CD4-positive, alpha-beta T cell treated with Interferon gamma for 1 hour (primary cell): ENCODE measurements at places on chromosomes 7 and 10.

- no peak for DNase-seq
These were observed 171.0 kb upstream of the SEMA3E start for GRCh38 chr7:83819911-83820310.

DNA sequence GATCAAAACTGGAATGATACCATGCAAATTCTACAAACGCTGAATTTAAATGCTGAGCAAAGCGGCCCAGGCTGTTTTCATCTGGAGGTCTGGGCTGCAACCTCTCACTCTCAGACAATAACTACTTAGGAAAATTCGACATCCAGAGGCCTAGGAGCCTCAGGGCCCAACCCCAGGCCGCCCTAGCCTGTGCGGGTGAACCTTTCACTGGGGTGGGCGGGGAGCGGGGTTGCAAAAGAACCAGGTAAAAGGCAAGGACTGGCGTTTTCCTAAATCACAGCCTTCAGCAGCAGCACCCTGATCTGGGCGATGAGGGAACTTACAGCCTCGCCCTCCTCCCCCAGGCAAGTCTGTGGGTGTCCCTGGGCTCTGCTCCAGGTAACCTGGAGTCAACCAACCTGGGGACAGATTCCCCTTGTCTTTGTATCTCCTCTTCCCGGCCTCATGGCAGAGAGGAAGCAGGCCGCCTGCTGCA, 33.4 kb downstream of the CALML5 start:
- no peak for DNase-seq

GRCh38 chr7:78130446-78131215, 332.1 kb downstream of the PHTF2 start:
- no peak for DNase-seq

GRCh38 chr7:99910976-99911375, 8.4 kb downstream of the TRIM4 start:
- no peak for DNase-seq

GRCh38 chr7:122626785-122627184, 72.1 kb downstream of the RNF133 start:
- no peak for DNase-seq

GRCh38 chr10:113557424-113557862, 4.6 kb downstream of the HABP2 start:
- DNase-seq: no peak

GRCh38 chr10:104540181-104540580, 100.9 kb upstream of the SORCS3 start:
- no peak for DNase-seq

DNA sequence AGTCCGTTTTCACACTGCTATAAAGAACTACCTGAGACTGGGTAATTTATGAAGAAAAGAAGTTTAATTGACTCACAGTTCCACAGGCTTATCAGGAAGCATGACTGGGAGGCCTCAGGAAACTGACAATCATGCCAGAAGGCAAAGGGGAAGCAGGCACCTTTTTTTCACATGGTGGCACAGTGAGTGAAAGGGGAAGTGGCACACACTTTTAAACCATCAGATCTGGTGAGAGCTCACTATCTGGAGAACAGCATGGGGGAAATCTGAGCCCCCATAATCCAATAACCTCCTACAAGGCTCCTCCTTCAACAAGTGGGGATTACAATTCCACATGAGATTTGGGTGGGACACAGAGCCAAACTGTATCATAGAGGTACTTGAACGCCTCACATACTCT, 30.0 kb downstream of the AGR3 start:
- peak; percentile 49 for DNase-seq

GRCh38 chr7:100570954-100571828, 2.5 kb downstream of the SAP25 start:
- no peak for DNase-seq

DNA sequence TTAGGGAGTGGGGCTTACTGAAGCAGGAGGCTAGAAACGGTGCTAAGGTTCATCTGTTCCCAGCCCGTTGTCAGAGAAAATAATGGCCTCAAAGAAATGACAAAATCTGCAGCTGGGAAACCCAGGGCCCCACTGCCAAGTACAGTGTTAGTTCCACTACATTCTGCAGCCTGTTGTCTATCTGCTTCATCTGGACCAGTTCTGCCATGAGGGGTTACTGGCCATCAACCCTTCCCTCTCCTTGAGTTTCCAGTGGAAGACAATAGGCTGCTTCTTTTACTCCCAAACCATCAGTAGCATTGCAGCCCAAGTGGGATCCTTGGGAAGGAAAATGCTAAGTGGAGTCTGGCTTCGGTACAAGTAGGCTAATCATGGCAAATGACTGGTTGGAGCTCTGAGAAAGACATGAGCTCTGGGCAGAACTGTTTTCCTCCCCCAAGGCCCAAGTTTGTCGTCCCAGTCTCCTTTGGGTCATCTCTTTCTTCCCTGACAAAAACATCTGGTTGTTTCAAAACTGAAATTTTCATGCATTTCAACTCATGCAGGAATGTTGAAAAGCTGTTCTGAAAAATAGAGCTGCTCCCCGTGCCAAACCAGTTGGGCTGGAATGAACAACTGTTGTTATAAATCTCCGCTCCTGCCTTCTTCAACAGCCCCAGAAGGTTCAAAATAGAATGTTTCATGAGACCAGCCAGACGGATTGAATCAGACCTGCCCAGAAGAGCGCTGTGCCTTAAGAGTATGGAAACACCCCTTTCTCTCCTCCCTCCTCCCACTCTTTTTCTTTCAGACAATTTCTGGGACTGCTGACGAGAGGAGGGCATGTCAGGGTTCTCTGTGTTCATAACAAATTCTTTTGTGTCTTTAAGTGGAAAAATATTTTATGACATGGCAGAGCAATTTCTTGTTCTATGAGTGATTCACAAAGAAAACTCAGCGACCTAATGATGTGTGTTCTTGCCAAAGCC, 116.6 kb downstream of the RAB18 start:
- DNase-seq: no peak

- no peak for DNase-seq
These were observed 30.3 kb downstream of the CACNA2D1 start for GRCh38 chr7:82413237-82413636.

- no peak for DNase-seq
These were observed 270.9 kb downstream of the RELN start for GRCh38 chr7:103718482-103719061.

- DNase-seq: no peak
These were observed 91.8 kb downstream of the CHST15 start for GRCh38 chr10:124001391-124002148.

GRCh38 chr10:72079356-72079755, 9.0 kb downstream of the SPOCK2 start:
- peak; percentile 85 for DNase-seq

DNA sequence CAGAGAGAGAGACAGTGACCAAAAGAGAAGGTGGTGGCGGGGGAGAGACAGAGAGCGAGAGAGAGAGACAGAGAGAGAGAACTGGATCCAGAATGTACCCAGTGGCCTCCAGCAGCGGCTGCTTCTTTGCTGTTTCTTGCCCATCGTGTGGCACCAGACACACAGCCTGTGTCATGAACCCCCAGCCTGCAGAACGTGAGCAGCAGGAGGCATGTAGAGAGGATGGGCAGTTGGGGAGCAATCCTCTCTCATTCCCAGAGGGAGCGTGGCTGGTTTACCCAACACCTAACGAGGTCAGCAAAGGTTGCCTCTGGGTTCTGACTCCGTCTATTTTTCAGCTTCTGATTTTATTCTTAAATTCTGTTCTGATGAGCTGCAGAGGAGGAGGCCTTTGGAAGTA, 168.1 kb downstream of the ADARB2 start:
- DNase-seq: no peak

GRCh38 chr10:131269776-131270460, 41.6 kb downstream of the TCERG1L start:
- no peak for DNase-seq

GRCh38 chr10:63769367-63769766, 248.2 kb downstream of the REEP3 start:
- DNase-seq: no peak

- no peak for DNase-seq
These were observed 93.8 kb upstream of the HDAC9 start for GRCh38 chr7:18401757-18402156.

DNA sequence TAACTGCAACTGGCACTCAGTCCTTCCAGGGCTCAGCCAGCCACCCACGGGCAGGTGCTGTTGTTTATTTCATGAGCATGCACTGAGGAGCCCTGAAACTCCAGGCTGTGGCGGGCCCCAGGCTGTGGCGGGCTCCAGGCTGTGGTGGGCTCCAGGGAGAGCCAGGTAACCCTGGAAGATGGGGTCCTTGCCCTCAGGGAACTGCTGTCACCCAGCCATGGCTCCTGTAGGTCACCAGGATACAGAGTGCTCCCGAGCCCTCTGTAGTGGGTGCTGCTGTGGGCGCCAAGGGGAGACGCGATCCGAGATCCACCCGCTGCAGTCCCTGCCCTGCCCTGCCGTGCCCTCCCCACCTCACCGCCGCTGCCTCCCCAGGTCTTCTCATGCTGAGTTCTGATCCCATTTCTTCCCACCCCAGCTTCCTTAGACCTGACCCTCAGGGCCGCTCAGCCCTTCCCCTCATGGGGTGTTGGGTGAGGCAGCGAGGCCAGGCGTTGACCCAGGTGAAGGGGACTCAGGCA, 29.6 kb downstream of the LRRC27 start:
- DNase-seq: no peak

DNA sequence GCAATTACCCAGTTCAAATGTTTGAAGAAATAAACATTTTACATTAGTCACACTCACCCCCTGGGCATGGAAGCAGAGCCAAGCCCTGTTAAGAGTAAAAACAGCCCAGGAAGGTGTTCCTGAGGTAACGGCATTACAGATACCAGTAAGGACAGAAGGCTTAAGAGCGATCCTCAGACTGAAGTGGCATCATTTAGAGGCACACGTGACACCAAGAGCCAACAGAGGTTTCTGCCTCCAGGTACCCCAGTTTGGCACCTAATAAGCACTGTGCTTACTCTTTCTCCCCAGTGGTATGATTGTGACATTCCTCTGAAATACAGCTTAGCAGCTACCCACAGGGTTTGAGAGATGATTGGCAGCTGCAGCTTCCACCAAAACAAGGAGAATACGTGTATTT, 17.2 kb downstream of the MMS19 start:
- no peak for DNase-seq

- no peak for DNase-seq
These were observed 294.6 kb downstream of the PTEN start for GRCh38 chr10:88157981-88158465.

DNA sequence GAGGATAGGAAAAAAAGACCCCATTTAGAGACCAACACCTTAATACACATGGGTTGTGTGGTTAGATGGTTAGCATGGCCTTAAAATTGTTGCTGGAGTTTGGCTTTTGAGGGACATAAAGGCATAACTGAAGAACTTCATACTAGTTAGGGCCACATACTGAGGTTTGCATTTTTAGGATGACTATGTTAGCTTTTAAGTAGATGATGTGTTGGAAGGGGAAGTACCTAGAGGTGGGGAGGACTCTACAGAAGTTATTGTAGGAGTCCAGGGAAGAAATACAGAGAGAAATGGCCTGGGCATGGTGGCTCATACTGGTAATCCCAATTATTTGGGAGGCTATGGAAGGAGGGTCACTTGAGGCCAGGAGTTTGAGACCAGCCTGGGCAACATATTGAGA, 40.5 kb downstream of the ENTPD1 start:
- DNase-seq: no peak
